NCI-H446 (cell line): ENCODE measurements at places on chromosomes 3 and 15.
A peak's percentile ranks its signal among the peaks of the same experiment; 100 is the strongest.

DNA sequence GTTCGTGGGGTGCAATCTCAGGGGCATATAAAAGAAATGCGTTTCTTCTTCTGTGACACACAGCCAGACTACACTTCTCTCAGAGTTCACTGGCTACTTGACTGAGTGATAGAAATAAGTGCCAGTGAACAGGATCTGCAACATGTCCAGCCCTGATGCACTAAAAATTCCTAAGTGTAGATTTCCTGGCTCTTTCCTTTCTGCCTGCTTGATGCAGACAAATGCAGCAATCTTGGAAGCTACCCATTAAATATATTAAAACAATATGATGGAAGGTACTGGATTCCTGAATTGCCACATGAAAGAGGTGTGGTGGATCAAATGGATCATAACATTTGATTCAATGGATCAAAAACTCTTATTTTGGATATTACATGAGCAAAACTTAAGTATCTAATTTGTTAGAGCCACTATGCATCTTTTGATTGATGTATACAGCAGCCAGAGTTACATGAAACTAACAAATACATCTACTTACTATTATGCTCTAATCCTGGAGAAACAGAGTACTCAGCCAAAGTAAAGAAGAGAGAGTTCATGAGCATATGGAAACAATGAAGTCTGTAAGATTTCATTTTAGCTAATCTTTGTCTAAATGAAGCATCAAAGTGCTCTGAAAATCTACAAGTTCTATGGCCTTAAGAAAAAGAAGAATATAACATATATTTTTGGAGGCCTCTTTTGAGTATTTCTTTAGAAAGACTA is 222.6 kb downstream of the ZNF385D start:
- DNase-seq, result no peak

GRCh38 chr15:98062869-98063268 is 102.4 kb downstream of the ARRDC4 start:
- DNase-seq, result no peak

DNA sequence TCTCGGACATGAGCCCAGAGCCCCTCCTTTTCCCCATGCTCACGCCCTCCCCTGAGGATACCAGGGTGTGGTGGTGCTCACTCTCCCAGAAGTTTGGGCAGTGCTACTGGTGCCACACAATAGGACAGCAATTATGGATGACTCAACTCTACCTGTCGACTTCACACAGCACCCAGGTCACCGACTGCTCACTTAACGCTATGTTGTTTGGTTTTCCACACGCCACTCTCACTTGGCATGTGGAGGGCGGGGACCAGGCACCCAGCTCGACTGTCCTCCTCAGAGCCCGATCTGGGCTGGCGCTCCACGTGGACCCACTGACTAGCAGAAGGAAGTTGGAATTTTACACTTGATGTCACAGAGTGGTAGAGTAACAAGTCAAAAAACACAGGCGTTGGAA is 30.9 kb downstream of the STIMATE start:
- DNase-seq, result no peak

GRCh38 chr15:74322558-74323180 is 44.8 kb downstream of the CYP11A1 start:
- DNase-seq, result peak; percentile 28

DNA sequence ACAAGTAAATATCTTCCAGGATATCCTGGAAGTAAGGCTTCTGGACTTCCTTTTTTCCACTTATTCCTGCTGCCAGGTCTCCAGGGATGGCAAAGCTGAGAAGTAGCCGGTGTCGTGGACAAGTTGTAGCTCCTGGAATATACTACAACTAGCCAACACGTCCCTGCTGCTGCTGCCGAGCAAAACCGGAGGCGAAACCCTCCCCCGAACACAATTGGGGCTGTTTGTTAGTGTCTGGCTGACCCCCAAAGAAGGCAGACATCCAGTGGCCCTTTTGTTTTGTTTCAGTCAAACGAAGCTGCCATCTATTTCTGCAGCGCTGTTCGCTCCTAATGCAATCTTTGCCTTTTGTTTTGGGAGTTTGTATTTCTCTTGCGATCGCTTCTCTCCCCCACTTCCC is 45.3 kb upstream of the EIF5A2 start:
- peak; percentile 30 for DNase-seq

DNA sequence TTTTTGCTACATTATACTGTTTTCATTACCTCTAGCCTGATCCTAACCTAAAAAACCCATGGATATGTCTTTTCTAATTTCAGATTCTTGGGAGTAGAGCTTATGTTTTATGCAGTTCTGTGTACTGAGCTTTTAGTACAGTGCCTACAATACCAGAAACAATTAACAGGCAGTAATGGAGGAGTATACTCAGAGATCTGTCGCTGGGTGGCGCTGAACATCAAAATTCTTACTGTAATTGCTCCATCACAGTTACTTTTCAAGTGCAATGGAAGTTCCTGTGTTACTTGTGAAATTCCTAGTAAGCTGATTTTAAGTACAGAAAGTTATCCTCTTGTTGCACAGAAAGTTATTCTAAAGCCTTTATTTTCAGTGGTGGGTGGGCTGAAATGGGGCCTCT is 66.9 kb downstream of the RNF13 start:
- peak; percentile 61 for DNase-seq

GRCh38 chr3:77179762-77180161 is 139.9 kb downstream of the ROBO2 start:
- DNase-seq, result no peak

- DNase-seq, result no peak
Observed at GRCh38 chr3:152508705-152509104, 240.0 kb downstream of the MBNL1 start.
